IMR-90 (cell line): ENCODE measurements at places on chromosomes 16 and 17.

- H3K4me3 ChIP-seq, result peak overlapping the region; percentile 87
- H3K4me1 ChIP-seq, result peaks cover 15% of the 10 kb centered on the region
- no peaks in the 10 kb centered on the region for H3K27me3 ChIP-seq
- peaks cover 7% of the 10 kb centered on the region; the same call in 1 of the 2 replicates for H3K36me3 ChIP-seq
- H3K27ac ChIP-seq, result peak overlapping the region; percentile 84
Measured at GRCh38 chr17:81832608-81833159, 407 bp downstream of the MCRIP1 start.

- no peak overlapping the region for H3K27ac ChIP-seq
- no peak overlapping the region for H3K4me3 ChIP-seq
- peaks cover 13% of the 10 kb centered on the region for H3K36me3 ChIP-seq
- DNase-seq, result peak; percentile 42
Measured at GRCh38 chr17:4199818-4200402, 56.9 kb downstream of the CYB5D2 start.

DNA sequence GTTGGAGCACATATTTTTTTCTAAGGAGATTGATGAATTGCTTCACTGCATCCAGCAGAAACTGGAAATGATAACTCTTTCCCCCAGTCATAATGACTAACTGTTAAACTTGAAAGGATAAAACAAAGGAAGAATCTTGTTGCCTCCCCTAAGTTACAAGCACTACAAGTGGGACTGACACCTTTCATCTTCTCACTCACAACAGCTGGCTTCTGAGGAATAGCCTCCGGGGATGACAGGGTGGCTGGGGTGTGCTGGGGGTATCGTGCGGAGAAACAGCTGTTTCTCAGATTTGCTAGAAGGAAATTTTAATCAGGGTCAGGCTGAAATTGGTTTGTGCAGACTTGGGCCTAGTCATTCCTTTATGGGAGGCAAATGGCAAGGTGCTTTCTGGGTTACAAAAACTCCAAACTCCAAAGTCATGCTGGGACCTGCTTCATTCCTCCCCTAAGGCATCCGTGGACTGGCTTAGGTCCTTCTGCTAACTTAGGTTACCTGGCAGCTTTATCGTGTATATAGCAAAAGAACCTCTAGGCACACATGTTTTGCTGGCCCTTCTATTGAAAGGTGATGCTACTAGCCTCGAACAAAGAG lies 557.2 kb downstream of the TOX3 start:
- DNase-seq, result no peak
- no peak overlapping the region for H3K27ac ChIP-seq

GRCh38 chr17:48024149-48025039 lies 13.2 kb downstream of the COPZ2 start:
- H3K4me1 ChIP-seq, result peaks cover 18% of the 10 kb centered on the region
- no peaks in the 10 kb centered on the region for H3K36me3 ChIP-seq
- H3K27me3 ChIP-seq, result no peaks in the 10 kb centered on the region
- DNase-seq, result no peak
- H3K4me3 ChIP-seq, result peak overlapping the region; percentile 33

DNA sequence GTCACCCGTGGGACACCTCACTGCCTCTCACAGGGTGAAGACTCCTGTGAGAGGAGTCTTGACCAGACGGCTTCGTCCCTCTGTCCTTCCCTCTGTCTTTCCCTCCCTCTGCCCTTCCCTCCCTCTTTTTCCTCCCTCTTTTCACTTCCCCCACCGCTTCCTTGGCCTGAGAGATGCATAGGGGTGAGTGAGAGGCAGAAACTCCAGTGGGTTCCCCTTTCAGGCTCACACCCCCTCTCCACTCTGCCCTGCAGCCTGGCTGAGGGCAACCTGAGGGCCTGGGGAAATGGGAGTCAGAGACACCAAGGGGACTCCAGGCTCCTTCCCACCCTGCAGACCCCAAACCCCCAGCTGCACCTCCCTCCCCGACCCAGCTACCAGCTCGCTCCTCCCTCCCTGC lies 14.6 kb upstream of the KRT17 start:
- H3K27ac ChIP-seq, result no peak overlapping the region
- H3K36me3 ChIP-seq, result no peaks in the 10 kb centered on the region
- no peak overlapping the region for H3K4me3 ChIP-seq
- DNase-seq, result no peak
- peaks cover 14% of the 10 kb centered on the region for H3K27me3 ChIP-seq

- H3K36me3 ChIP-seq, result no peaks in the 10 kb centered on the region
- no peak for DNase-seq
- no peak overlapping the region for H3K4me3 ChIP-seq
- H3K27ac ChIP-seq, result no peak overlapping the region
Measured at GRCh38 chr16:27852681-27853080, 210.8 kb downstream of the GSG1L start.

DNA sequence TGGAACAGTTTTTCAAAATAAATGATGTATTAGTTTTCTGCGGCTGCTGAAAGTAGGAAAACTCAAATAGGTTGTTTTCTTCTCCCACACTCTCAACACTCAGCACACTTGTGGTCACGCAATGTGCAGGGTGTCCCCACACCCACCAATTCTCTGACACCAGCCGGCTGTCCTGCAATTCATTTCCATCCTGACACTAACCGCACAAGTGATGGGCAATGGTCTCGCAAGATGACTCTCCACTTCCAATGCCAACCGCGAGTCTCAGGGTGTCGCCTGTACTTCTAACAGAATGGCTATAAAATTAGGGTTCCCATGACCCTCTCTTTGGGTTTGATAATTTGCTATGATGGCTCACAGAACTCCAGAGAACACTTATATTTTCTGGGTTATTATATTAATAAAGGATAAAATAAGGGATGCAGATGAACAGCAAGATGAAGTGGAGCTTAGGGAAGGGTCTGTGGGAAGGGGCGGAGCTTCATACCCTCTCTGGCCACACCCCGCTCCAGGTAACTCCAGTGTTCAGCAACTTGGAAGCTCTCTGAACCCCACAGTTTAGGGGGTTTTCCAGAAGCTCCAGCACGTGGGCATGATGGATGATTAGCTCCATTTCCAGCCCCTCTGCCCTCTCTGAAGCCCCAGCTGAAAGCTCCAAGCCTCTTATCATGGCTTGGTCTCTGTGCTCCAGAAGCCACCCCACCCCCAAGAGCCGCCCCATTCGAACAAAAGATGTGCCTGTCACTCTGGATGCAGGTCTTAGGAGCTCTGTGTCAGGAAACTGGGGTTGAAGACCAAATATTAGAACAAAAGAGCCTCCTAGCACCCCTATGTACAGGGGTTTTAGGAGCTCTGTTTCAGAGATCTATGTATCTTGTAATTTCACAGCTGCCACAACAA lies 19.8 kb downstream of the TAF1C start:
- H3K27ac ChIP-seq, result no peak overlapping the region
- H3K36me3 ChIP-seq, result no peaks in the 10 kb centered on the region
- no peak overlapping the region for H3K4me3 ChIP-seq
- DNase-seq, result no peak

- peaks cover 6% of the 10 kb centered on the region for H3K36me3 ChIP-seq
- no peak overlapping the region for H3K4me3 ChIP-seq
- no peaks in the 10 kb centered on the region for H3K27me3 ChIP-seq
- H3K27ac ChIP-seq, result no peak overlapping the region
- no peak for DNase-seq
Measured at GRCh38 chr16:17134586-17134985, 336.2 kb downstream of the XYLT1 start.

DNA sequence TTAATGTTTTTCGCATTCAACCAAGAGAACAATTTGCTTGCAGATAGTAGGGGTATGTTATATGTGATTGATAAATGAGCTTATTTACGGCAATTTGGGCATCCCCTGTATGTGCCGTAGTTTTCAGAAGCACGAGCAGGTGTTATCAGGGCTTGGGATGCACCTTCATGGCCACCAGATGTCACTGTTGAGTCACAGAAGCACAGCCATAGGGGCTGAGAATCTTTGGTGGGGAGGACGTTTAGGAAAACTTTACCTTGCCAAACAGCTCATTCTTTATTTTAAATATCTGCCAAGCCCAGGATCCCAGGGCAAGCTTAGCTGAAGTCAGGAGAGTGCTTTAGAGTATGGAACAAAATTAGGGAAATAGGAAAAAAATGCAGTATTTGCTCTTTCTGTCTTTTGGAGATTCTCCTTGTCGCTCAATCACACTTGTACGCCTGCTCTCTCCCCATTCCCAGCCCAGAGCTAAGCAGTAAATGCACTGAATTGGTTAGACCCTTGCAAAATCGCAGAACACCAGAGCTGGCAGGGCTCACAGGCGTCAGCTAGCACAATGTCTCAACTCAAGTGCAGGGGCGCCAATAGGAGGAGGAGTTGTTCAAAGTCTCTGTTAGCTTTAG lies 93.6 kb upstream of the MPHOSPH6 start:
- H3K27me3 ChIP-seq, result peaks cover 17% of the 10 kb centered on the region
- no peaks in the 10 kb centered on the region for H3K36me3 ChIP-seq
- H3K4me3 ChIP-seq, result no peak overlapping the region
- H3K27ac ChIP-seq, result no peak overlapping the region
- DNase-seq, result peak; percentile 51

- H3K27me3 ChIP-seq, result no peaks in the 10 kb centered on the region; the same call in 1 of the 2 replicates
- no peak for DNase-seq
- no peak overlapping the region for H3K4me3 ChIP-seq
- no peaks in the 10 kb centered on the region for H3K36me3 ChIP-seq
- no peak overlapping the region for H3K27ac ChIP-seq
Measured at GRCh38 chr16:50718761-50719400, 23.0 kb upstream of the CYLD start.

DNA sequence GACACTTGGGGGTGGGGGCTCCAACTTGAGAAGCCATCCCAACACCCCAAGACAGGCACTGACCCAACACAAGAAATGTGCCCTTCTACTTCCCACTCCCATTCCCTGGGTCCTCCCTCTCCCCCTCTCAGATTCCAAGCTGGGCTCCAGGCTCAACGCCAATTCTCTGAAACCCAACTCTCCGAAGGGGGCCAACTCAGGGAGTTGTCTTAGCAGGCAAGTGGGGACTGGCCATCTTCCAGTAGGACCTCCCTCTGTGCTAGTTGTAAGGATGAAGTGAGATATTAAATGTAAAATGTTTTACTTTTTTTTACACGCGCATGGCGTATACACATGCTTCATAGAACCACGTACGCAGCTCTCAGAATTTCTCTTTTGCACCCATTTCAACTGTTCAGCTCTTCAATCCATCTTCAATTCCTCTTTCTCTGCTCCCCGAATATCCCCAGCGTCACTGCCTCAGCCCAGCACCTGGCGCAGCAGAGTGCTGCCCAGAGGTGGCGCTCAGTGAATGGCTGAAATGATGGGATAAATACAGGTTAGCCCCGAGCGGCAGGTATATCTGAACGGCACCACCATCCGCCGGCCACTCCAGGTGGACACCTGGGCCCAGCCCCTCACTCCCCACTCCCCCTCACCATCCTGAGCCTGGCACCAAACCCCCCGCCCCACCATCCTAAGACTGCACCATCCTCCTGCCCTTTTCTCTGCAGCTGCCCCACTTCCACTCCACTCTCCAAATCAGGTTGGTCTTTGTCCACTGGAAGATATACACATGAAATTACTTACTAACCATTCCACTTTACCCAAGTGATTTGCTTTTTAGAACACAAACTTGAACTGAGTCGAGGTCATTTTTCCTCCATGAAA lies 43.9 kb upstream of the TNRC6C start:
- no peak for DNase-seq
- no peak overlapping the region for H3K4me3 ChIP-seq
- H3K27me3 ChIP-seq, result peaks cover 36% of the 10 kb centered on the region
- no peak overlapping the region for H3K27ac ChIP-seq
- no peaks in the 10 kb centered on the region for H3K36me3 ChIP-seq
- H3K4me1 ChIP-seq, result no peaks in the 10 kb centered on the region

GRCh38 chr16:65125322-65125721 lies 3.5 kb upstream of the CDH11 start:
- H3K27me3 ChIP-seq, result no peaks in the 10 kb centered on the region
- no peaks in the 10 kb centered on the region for H3K36me3 ChIP-seq
- no peak overlapping the region for H3K27ac ChIP-seq
- H3K4me3 ChIP-seq, result no peak overlapping the region
- peak; percentile 30 for DNase-seq

GRCh38 chr17:752620-753219 lies 656 bp upstream of the GEMIN4 start:
- peaks cover 13% of the 10 kb centered on the region for H3K36me3 ChIP-seq
- no peaks in the 10 kb centered on the region for H3K27me3 ChIP-seq
- H3K4me1 ChIP-seq, result peaks cover 10% of the 10 kb centered on the region
- DNase-seq, result peak; percentile 49
- H3K4me3 ChIP-seq, result peak overlapping the region; percentile 88
